ENCODE measurements at places on chromosomes 16 and 17. TPM values are rescaled to one million over a fixed set of nuclear protein-coding genes. Genes with fewer than 3 reads are reported as not detected.
A peak's percentile ranks its signal among the peaks of the same experiment; 100 is the strongest.

The IGSF6 gene
- total RNA-seq: not detected

- DNase-seq: no peak
- H3K4me1 ChIP-seq: no peaks in the 10 kb centered on the region
- H3K27me3 ChIP-seq: no peaks in the 10 kb centered on the region
These were observed 218.5 kb downstream of the CDH8 start for GRCh38 chr16:61817583-61818278.

DNA sequence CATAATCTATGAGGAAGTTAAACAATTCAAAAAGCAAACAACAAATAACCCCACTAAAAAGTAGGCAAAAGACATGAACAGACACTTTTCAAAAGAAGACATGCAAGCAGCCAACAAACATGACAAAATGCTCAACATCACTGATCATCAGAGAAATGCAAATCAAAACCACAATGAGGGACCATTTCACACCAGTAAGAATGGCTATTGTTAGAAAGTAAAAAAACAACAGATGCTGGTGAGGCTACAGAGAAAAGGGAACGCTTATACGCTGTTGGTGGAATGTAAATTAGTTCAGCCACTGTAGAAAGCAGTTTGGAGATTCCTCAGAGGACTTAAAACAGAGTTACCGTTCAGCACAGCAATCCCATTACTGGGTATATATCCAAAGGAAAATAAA is 24.4 kb downstream of the TNFRSF13B start:
- H3K27ac ChIP-seq: no peak overlapping the region
- H3K36me3 ChIP-seq: no peaks in the 10 kb centered on the region
- H3K4me1 ChIP-seq: no peaks in the 10 kb centered on the region
- no peak for DNase-seq
- no peak overlapping the region for H3K4me3 ChIP-seq

The UNC45B gene
- total RNA-seq: not detected

- no peak for DNase-seq
- no peaks in the 10 kb centered on the region for H3K27me3 ChIP-seq
- H3K4me1 ChIP-seq: peaks cover 46% of the 10 kb centered on the region
- H3K4me3 ChIP-seq: peak overlapping the region; percentile 10
These were observed 90.7 kb downstream of the PITPNC1 start for GRCh38 chr17:67467500-67468455.

All from activated CD4-positive, alpha-beta T cell treated with anti-CD3 and anti-CD28 coated beads, Interleukin-2, amount 10 ng/mL, durations not matched to agents 24 days and 14 days (primary cell).